Stimulated activated CD8-positive, alpha-beta memory T cell treated with anti-CD3 and anti-CD28 coated beads, Interleukin-7, amount 100 ng/mL, for 48 hours (primary cell): ENCODE measurements at places on chromosomes 13 and 19.

- no peak for DNase-seq
Observed at GRCh38 chr13:89856512-89856911, 1491.0 kb upstream of the MIR17HG start.

DNA sequence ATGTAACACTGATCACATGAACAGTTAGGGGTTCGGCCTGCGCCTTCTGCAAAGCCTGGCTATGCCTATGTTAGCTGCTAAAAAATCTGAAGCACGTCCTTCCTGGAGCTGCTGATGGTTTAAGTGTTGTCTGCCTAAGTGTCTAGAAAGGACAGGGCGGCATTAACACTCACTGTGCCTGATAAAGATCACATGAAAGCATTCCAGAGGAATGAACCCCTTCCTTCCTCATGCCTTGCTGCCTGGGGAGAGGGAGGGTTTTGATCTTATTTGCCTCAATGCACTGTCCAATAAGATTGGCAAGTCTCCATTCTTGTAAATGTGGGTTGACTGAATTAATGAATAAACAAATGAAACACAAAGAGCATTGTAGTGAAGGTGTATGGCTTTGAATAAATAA is 5.2 kb downstream of the DOCK9 start:
- no peak for DNase-seq

DNA sequence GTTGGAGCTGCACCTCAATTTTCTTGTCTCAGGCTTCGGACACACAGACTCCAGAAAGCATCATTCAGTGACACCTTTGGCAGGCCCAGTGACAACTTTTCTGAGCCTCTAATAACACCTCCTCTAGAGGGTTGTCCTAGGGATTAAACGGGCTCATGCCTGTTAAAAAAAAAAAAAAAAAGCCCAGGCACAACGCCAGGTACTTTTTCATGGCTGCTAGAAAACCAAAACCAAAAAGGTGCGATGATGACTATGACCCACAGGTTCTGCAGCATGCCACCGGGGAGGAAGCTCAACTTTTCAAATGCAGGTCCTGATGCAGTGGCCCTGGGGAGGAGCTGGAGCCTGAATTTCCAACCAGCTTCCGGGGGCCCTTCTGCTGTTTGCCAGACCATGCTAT is 184.2 kb downstream of the ABCC4 start:
- no peak for DNase-seq

DNA sequence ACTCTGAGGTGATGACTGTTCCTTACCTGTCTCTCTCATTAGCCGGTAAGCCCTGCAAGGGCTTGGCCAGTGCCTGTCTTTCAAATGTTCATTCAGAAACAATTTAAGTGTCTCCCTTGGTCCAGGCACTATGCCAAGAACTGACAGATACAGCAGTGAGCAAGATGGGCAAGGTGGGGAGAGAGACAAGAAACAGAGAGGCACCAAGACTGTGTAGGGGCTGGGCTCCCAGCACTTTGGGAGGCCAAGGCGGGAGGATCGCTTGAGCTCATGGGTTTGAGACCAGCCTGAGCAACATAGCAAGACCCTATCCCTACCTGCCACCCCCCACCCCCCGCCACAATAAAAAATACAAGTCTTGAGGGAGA is 1.3 kb upstream of the CCNE1 start:
- DNase-seq = no peak

GRCh38 chr13:78420814-78421213 is 182.5 kb downstream of the POU4F1 start:
- DNase-seq = no peak

GRCh38 chr13:113433391-113433916 is 19.8 kb downstream of the ADPRHL1 start:
- DNase-seq = no peak

DNA sequence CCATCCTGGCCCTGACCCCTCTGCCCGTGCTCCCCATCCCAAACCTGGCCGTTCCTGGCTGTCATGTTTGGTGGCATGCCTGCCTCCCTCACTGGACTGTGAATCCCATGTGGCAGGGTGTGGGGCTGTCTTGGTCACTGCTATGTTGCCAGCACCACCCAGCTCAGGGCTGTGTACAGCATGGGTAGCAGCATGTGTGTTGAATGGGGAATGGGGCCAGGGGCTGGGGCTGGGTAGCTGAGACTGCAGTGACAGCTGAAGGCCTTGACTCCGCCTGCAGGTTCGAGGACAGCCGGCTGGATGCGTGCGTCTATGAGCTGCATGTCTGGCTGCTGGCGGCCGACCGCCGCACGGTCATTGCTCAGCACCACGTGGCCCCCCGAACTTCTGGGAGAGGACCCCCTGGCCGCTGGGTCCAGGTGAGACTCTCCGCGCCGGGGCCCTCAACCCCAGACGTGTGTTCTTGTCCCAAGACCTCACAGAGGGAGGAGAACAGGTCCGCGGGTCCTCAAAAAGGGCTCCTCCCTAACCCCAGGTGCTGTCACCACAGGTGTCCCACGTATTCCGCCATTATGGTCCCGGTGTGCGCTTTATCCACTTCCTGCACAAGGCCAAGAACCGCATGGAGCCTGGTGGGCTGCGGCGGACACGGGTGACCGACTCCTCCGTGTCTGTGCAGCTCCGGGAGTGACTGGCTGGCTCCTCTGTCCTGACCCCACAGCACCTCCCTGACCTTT is 3.5 kb downstream of the NCCRP1 start:
- DNase-seq = no peak
